ENCODE measurements at places on chromosomes 1 and 21.

- DNase-seq = no peak
Measured at GRCh38 chr1:240210026-240210425, 118.3 kb downstream of the FMN2 start.

DNA sequence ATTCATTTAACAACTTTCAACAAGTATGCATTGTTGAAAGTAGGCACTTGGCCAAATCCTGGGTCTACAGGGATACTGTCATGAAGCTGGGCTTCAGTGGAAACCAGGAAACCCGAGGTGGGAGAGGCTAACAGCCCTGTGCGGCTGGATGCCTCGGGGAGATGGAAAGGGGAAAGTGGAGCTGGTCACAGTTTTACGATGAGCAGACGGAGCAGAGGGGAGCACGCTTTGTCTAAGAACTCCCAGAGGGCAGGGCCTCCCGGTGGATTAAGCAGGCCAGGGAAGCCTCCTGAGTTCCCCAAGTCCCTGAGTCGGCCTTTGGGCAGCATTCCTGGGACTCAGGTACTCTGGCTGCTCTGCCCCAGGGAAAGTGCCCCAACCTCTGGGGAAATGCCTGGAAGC lies 23.8 kb downstream of the STUM start:
- no peak for DNase-seq

GRCh38 chr21:32887026-32887425 lies 115.5 kb upstream of the PAXBP1 start:
- DNase-seq = no peak

- no peak for DNase-seq
Measured at GRCh38 chr1:197838836-197839235, 63.6 kb upstream of the DENND1B start.

GRCh38 chr1:8753736-8754135 lies 63.7 kb downstream of the RERE start:
- no peak for DNase-seq

GRCh38 chr1:218350801-218351266 lies 5.7 kb downstream of the TGFB2 start:
- DNase-seq = no peak

GRCh38 chr1:7898962-7899361 lies 41.7 kb downstream of the TNFRSF9 start:
- no peak for DNase-seq
